RPMI8226 (cell line): ENCODE measurements at places on chromosomes 6 and 20.

GRCh38 chr20:13692802-13693736, 54.3 kb upstream of the TASP1 start:
- DNase-seq, result no peak

- no peak for DNase-seq
Measured at GRCh38 chr6:45724027-45724426, 291.6 kb downstream of the CLIC5 start.

DNA sequence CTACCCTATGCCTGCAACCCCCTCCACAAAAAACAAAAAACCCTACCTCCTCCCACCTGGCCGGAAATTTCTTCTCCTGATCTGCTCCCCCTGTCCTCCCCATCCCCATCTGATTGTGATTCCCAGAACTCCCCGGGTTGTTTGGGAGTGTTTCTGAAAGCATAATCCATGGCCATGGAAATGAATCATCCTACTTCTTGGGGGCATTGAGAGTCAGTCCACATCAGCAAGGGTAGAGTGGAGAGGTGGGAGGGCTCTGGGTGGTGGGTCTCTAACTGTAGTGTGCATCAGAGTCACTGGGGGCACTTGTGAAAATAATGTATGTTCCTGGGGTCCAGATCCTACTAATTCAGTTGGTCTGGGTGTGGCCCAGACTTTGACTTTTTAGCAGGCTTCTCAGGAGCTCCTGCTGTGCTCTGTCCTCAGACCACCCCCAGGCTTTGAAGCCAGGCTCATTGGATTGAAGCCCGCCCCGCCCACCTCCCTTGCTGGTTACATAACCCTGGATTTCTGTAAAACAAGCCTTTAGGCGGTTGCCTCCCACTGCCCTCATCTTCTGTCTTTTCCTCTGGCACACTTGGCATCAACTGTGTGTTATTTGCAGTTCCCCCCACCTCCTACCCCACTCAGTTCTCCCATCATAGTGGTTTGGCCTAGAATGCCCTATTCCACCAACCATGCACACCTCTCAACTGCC, 10.5 kb downstream of the PIGT start:
- no peak for DNase-seq

GRCh38 chr6:167093406-167093921, 29.4 kb upstream of the CCR6 start:
- DNase-seq, result no peak

GRCh38 chr20:9235518-9235917, 166.6 kb downstream of the PLCB4 start:
- no peak for DNase-seq

GRCh38 chr6:41713159-41713649, 22.2 kb downstream of the TFEB start:
- DNase-seq, result peak; percentile 35

- DNase-seq, result no peak
Measured at GRCh38 chr6:107108201-107108890, 7.0 kb downstream of the BEND3 start.

GRCh38 chr6:120077489-120077888, 727.9 kb upstream of the MAN1A1 start:
- peak; percentile 14 for DNase-seq

GRCh38 chr6:103236923-103237322, 1622.8 kb downstream of the HACE1 start:
- DNase-seq, result no peak

GRCh38 chr6:25346064-25346463, 66.9 kb downstream of the CARMIL1 start:
- DNase-seq, result no peak

DNA sequence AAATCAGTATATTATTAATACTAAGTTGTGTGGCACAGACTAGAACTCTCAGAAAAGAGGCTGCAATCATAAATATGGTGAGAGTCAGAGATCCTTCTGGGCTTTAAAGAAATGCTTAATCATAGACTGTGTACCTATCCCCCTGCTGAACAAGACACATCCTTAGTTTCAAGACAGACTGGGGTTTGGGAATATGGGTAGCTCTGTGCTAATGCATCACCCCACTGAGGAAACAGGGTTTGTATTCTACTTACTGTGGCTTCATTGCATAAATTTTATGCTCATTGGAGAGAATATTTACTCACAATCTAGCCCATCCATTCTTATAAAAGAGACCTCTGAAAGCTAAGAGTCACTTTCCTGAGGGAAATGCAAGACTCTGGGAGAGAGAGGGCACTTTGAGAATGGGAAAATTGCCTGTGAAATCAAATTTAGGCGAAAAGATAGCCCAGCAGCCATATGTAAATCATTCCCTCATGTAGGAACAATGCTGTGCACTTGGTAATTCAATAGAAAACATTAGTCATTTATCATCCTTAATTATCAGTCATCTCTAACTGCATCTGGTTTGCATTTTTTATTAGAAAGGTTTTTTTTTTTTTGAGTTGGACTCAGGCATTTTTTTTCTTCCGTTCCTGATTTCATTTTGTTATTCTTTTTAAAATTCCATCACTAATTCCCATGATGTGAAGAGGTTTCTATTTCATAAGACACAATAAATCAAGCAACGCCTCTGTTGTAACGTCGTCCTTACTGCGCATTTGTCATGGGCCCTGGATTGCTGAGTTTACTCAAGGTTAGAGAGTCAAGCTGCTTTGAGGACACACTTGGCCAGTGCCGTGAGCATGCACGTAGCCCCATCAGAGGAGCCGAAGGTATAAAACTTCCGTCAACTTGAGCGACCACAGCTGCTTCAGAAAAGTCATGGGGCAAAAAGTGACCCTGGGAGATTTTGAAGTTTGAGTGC, 91.8 kb downstream of the TRMT11 start:
- no peak for DNase-seq

- no peak for DNase-seq
Measured at GRCh38 chr6:56526860-56527544, 115.7 kb downstream of the DST start.

GRCh38 chr6:142692942-142693341, 252.0 kb downstream of the HIVEP2 start:
- peak; percentile 38 for DNase-seq

DNA sequence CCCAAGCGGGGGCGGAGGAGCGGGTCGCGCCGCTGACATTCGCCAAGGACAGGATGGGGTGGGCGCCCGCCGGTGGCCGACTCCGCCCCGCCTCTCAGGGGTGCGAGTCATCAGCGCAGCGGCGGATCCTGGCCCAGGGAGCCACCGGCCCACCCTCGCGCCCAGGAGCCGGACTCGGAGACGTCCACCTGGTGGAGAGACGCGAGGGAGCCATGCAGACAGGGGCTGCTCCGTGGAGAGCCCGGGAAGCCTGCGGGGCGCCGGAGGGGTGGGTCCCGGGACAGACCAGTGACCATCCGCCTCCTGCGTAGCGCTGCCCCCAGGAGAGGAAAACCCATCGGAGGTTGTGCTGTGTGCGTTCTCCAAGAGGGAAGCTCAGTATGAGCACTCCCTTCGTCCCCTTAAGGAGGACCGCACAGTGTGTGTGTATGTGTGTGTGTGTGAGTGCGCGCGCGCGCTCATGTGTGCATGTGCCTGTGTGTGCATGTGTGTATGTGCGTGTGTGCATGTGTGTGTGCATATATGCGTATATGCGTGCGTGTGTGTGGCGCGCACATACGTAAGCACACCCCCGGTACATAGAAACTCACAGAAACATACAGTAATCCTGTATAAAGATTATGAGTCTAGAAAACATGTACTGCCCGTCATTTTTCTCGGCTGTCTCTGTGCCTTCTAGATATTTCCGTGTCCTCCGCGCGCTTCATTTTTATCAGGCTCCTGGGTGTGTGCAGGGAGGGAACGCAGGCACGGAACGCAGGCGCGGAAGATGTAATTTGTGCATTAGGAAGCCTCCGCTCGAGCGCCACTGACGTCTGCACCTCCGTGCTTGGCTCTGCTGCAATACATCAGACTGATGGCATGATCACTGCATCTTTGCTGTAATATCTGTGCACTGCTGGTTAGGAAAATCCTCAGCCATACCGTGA, 158.9 kb downstream of the TBXT start:
- DNase-seq, result no peak

GRCh38 chr20:58136149-58136484, 92.3 kb downstream of the ANKRD60 start:
- no peak for DNase-seq

- DNase-seq, result no peak
Measured at GRCh38 chr6:90934081-90934480, 347.2 kb upstream of the MAP3K7 start.

DNA sequence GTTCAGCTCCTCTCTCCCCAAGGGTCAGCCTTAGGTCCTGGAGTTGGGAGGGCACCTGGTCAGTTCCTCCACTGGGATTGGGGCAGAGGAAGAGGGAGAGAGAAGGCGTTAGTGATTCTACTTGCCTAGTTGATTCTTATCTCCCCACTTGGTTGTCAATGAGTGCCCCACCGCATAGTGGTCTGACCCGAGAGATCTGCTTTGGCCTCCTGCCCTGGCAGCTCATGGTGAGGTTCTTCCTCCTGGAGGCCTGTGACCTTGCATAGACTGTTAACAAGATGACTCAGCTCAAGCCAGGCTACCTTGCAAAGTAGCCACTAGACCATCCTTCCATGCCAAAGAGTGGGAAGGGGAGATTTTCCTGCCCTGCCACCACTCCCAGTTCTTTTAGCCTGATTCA, 160.6 kb downstream of the TMEM200A start:
- DNase-seq, result no peak

GRCh38 chr6:39646751-39647420, 78.3 kb downstream of the KIF6 start:
- no peak for DNase-seq

- DNase-seq, result no peak
Measured at GRCh38 chr20:53678990-53679596, 85.5 kb upstream of the ZNF217 start.

DNA sequence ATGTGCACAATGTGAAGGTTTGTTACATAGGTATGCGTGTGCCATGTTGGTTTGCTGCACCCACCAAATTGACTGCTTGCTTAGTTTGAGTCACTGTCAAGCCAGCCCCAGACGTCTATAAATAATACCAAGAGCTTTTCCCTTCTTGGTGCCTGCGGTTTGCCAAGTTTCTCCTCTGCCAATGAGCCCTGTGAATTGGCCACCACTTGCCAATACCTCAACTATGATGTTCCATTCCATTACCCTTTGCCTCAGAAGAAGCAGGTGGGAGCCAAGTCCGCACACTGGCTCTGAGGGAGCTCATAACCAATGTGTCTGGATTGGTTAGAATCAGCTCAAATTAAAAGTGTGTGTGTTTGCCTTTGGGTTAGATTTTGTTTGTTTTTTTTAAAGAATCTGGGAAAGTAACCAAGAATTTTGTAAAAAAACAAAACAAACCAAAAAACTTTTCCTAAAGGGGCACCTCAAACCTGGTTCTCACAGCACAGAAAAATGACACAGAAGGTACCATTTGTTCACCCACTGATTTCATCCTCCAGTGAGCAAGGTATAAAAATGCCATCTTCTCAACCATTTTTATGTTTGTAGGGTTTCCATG, 244.7 kb upstream of the PRND start:
- DNase-seq, result no peak

DNA sequence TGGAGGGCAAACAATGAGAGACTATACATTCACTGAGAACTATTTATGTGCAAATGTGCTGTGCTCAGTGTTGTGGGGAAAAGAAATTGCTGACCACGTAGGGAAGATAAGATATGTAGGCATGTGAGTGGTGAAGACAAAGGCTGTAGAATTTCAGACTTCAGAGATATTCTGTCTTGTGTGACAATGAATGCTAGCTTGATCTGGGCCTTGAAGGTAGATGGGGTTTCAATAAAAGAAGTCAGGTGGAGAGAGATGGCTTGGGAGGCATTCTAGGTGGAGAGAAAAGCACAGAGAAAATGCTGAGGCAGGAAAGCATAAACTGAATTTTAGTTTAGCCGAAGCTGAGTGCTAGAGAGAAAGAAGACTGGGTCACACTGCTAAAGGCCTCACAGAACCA, 56.8 kb upstream of the EEF1A1 start:
- peak; percentile 80 for DNase-seq

- DNase-seq, result no peak
Measured at GRCh38 chr6:170137911-170138910, 152.7 kb downstream of the DLL1 start.

DNA sequence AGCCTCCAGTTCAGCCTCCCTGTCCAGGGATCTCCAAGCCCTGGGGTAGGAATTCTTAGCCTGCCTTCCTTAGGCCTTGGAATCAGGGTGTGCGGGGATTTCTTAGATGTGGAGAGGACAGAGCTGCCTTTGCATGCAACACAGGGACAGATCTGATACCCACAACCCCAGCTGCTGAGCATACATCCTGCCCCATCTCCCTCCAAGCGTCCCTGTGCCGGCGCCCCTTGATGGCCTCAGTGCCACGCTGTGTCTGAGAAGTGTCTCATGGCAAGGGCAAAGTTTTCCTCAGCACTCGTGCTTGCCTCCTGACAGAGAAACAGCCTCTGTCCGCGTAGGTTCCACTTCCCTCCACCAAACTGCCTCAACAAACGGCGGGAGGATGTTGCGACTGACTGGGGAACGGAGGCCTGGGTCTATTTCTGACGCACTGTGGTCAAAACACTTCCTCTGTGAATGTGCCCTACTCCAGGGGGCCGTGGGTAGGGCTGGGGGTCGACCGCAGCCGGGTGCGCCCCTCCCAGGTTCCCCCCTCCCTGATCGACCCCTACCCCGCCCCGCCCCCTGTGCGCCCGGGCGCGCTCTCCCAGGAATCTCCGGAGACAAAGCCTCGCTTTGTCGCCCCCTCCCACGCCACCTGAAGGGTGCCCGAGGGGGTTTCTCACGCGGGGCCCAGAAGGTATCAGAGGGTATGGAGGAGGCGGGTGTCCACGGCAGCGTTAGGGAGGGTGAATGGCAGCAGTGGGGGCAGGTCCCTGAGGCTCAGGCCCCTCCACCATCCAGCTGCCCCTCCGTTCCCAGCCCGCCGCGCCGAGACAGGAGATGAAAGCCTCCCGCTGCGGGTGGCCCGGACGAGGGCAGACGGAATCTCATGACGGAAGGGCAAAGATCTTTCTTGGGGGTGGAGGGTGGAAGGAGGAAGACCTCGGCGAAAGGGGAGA, 806 bp downstream of the MICAL1 start:
- peak; percentile 51 for DNase-seq
